ENCODE measurements at places on chromosomes 11 and 22. TPM values are rescaled to one million over a fixed set of nuclear protein-coding genes. Genes with fewer than 3 reads are reported as not detected.

GRCh38 chr11:18367431-18367830 lies 26.9 kb upstream of the LDHA start:
- no peak for DNase-seq

DNA sequence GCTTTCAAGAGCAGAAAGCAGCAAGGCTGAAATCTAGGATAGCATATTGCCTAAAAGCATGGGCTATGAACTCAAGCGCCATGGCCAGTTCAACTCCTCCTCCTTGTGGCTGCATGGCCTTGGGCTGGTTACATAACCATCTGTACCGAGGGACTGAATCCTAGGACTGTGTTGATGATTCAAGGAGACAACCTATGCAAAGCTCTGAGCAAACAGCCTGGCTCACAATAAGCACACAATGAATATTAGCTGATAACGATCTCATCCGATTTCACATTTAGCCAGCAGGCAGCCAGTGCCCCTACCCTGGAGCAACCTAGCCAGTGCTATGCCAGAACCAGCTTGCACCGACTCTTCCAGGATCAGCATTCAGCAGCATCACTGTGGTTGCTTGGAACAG lies 698.4 kb downstream of the TBC1D22A start:
- no peak for DNase-seq

DNA sequence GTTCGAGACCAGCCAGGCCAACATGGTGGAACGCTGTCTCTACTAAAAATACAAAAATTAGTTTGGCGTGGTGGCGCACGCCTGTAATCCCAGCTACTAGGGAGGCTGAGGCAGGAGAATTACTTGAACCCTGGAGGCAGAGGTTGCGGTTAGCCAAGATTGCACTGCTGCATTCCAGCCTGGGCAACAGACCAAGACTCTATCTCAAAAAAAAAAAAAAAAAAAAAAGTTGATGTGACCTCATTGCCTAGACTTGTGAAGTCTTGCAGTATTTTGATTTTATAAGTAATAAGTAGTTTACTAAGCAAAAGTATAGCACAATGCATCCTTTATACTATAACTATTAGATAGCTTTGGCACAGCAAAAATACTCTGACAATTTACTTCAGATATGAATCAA lies 9.9 kb upstream of the CUL5 start:
- no peak for DNase-seq

GRCh38 chr22:27416511-27417420 lies 384.8 kb downstream of the MN1 start:
- no peak for DNase-seq

GRCh38 chr11:102390667-102391465 lies 43.9 kb downstream of the BIRC2 start:
- peak; percentile 28 for DNase-seq

- no peak for DNase-seq
Measured at GRCh38 chr22:37669586-37669985, 5.8 kb upstream of the LGALS1 start.

- no peak for DNase-seq
Measured at GRCh38 chr22:32567544-32567943, 92.9 kb downstream of the FBXO7 start.

GRCh38 chr11:7353100-7353499 lies 101.4 kb downstream of the SYT9 start:
- no peak for DNase-seq

- no peak for DNase-seq
Measured at GRCh38 chr22:29108137-29108536, 35.3 kb downstream of the KREMEN1 start.

GRCh38 chr11:49213026-49213560 lies 4.7 kb upstream of the FOLH1 start:
- DNase-seq = no peak

GRCh38 chr11:63840356-63841060 lies 1.6 kb downstream of the MARK2 start:
- DNase-seq = no peak

DNA sequence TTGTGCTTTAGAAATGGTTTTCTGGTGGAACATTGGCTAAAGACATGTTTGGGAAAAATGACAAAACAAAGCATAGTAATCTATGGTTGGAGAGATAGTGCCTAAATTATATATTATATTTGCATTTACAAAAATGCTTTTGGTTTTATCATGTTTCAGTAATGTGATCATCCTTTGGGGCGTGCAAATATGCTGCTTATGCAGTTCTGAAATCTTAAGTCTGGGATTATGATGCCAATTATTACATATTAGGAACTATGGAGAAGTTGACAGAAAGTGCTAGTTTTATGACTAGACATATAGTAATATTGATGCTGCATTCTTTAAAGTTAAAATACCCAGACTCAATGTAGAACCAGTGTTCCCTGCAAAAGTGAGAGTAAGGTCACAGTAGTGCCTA lies 655.0 kb downstream of the METTL15 start:
- DNase-seq = no peak

- no peak for DNase-seq
Measured at GRCh38 chr11:79076526-79077115, 364.2 kb downstream of the TENM4 start.

The SLCO2B1 gene
- total RNA-seq = not detected

The ARHGAP20 gene
- not detected for total RNA-seq

The CTSF gene
- total RNA-seq = 518 TPM

All from G401 (cell line).